ENCODE measurements at places on chromosomes 11 and 22.

- DNase-seq, result no peak
These were observed 15.1 kb downstream of the TMEM184B start for GRCh38 chr22:38257650-38258250.

DNA sequence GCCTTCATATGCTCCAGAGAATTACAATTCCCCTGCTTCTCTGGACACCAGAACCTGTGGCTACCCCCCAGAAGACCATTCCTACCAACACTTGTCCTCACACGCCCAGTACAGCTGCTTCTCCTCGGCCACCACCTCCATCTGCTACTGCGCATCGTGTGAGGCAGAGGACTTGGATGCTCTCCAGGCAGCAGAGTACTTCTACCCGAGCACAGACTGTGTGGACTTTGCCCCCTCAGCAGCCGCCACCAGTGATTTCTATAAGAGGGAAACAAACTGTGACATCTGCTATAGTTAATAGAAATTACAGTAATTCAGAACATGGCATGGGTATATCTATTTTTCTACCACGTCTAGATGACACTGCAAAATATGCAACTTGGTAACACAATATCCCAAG, 9.8 kb downstream of the POU2AF3 start:
- no peak for DNase-seq

DNA sequence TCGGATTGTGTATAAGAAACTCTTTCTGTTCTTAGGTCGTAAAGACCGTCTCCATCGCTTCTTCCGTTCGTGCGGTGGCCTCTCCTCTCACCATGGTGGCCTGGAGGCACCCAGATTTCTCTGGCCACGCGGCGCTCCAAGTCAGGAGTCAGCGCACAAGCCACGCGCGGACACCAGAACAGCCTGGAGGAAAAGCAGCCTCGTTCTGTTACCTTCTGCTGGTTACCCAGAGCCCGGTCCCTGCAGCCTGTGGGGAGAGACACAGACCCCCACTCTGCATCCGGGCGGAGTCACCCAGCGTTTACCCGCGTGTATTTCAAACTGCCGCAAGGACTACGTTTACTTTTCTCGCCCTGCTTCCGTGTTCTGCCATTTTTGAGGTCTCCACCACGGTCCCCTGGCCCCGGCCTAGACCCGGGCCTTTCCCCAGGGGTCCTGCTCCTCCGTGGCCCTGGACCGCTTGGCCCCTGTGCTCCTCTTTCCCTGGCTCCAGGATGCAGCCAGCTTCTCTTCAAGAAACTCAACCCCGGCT, 776.1 kb downstream of the BRD1 start:
- no peak for DNase-seq

GRCh38 chr11:99565333-99565732, 544.6 kb downstream of the CNTN5 start:
- DNase-seq, result no peak

GRCh38 chr22:50568626-50569025, 5.9 kb upstream of the SYCE3 start:
- no peak for DNase-seq

DNA sequence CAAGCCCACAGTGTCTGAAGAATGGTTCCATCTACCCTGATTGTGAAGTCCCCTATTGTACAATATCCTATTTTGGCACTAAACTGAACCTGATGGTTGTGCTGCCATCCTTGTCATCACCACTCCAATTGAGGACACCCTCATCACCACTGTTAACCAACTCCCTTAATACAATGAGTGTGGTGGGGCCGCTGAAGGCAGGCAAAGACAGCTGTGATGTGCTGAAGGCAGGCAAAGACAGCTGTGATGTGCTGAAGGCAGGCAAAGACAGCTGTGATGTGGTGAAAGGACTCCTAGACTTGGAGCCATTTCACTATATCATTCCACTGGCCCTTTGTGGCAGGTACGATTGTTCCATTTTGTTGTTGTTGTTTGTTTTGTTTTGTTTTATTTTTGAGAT, 481.6 kb downstream of the SOX6 start:
- DNase-seq, result no peak

DNA sequence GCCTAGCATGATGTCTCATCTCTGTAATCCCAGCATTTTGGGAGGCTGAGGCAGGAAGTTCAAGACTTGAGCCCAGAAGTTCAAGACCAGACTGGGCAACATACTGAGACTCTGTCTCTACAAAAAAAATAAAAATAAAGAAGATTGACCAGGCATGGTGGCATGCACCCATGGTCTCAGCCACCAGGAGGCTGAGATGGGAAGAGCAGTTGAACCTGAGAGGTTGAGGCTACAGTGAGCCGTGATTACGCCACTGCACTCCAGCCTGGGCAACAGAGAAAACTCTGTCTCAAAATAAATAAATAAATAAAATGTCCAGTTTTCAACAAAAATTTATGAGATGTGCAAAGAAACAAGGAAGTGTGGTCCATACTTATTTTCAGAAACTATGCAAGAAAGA, 28.3 kb downstream of the EFCAB6 start:
- no peak for DNase-seq

GRCh38 chr11:47714554-47715081, 551 bp downstream of the AGBL2 start:
- DNase-seq, result no peak

- no peak for DNase-seq
These were observed 102.0 kb downstream of the ME3 start for GRCh38 chr11:86570451-86570850.
